ENCODE measurements at places on chromosomes 11 and 22.

- no peak for DNase-seq
Observed at GRCh38 chr11:20474882-20475517, 87.5 kb downstream of the PRMT3 start.

DNA sequence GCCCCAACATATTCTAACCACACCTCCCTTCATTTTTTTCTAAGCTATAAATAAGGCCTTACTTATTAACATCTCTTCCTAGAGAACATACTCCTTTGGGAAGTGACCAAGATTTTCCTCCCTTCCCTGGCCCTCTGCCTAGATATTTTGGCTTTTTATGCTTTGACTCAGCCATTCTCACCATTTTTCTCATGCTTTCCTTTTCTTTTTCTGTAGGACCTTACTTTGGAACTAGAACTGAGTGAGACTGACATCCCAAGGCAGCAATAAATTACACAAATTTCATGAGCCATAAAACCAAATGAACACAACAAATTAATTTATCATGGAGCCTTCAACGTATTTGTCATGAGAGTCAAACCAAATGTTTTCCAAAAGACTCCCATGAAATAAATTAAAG, 142.7 kb upstream of the CTSC start:
- peak; percentile 53 for DNase-seq

- no peak for DNase-seq
Observed at GRCh38 chr11:106101819-106102218, 24.4 kb downstream of the AASDHPPT start.

- no peak for DNase-seq
Observed at GRCh38 chr22:49068861-49069500, 758.7 kb downstream of the BRD1 start.

DNA sequence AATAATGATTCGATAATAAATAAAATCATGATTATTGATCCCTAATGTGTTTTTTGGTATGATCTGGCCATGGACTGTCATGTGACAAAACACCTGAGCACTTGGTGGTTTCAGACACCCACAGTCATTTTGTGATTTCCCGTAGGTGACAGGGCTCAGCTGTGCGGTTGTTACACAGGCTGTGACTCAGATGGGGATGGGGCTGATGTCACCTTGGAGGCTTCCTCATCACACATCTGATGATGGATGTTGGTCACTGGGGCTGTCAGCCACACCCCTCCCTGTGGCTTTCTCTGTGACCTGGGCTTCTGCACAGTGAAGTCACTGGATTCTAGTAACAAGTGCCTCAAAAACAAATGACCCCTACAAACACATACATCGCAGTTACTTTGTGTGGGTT, 995.1 kb downstream of the BRD1 start:
- DNase-seq = no peak

- no peak for DNase-seq
Observed at GRCh38 chr11:78339945-78340344, 77.7 kb downstream of the GAB2 start.

GRCh38 chr22:21038405-21038804, 6.0 kb upstream of the SLC7A4 start:
- DNase-seq = no peak

DNA sequence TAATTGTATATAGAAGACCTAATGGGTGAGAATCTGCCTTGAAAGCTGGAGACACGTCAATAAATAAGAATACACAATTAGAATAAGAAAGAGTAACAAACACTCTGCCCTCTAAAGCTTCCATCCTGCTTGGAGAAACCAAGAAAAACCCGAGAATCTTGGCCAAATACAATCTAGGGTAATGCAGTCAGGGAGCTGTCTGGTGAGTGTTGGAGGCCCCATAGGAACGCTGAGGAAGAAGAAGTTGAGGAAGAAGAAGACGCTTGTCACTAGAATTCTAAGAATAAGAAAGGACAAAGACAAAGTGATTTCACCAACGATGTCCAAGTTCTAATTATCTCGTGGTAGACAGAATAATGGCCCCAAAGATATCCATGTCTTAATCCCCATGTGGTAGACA, 4485.9 kb upstream of the OR11H1 start:
- DNase-seq = no peak

GRCh38 chr11:95521133-95521542, 268.4 kb downstream of the FAM76B start:
- no peak for DNase-seq
